CD4-positive, alpha-beta T cell treated with Interleukin-21 for 1 hour (primary cell): ENCODE measurements at places on chromosomes 6 and 20.

- DNase-seq: no peak
These were observed 74.0 kb downstream of the ZBTB2 start for GRCh38 chr6:151317103-151317994.

DNA sequence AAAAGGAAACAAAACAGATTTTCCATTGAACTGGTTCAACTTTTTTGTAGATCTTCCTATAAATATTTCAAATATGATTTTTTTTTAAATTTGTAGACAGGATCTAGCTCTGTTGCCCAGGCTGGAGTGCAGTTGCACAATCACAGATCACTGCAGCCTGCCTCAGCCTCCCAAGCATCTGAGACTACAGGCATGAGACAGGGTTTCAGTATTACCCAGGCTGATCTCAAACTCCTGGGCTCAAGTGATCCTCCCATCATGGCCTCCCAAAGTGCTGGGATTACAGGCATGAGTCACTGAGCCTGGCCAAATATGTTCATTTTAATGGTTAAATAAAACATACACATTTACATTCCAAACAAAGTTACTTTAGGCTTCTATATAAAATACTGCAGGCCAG lies 33.6 kb downstream of the SAMHD1 start:
- no peak for DNase-seq

DNA sequence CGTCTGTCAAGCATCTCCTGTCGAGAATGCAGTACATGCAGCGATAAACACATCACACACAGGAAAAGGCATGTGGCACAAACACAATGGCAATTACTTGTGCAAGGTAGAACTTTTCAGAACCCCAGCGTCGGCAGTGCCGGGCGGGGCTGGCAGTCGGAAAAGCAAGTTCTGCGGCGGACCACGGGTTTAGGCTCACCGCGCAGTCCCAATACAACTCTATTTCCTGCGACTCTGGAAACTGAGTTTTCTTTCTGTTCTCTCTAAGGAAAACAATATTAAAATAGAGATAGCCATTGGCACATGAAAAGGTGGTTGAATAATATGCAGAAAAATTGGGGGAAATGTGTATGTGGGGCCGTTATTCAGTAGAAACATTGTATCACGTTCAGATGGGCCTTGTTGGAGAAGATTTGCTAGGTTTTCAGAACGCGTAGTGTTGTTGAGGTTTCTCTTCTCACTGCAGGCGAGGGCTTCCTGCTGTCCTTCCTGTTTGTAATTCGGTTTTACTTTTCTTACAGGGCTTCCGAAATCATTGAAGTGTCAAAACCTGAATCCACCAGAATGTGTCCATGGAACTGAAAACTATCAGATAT lies 369.5 kb downstream of the THBS2 start:
- DNase-seq: no peak

DNA sequence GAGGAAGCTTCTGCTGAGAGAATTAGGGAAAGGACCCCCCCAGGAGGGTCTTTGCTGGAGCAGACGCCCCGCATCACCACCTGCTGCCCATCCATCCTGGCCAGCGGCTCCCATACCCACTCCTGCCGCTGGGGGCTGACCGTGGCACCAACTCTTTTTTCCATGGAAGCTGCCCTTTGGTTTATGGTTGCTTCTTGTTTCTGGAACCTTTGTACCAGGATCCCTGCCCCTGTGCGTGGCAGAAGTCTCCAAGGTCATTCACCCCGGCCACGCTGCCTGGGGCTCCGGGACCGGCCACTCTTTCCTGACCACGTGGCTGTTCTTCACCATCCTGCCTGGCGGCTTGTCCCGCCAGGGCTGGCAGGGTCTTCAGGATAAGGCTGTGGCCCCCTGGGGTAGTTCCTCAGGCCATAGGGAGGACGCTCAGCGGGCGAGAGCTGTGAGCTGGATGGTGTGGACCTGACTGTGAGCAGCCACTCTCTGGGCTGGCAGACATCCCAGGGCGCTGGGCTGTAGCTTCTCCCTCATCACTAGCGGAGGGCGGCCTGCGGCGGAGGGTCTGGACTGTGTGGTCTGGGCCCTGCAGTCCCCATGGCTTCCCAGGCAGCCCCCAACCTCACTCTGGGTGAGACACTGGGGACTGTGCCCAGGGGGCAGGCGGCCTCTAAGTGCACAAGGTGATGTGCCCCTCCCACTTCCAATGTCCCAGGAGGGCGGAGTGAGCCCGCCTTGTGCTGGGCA lies 22.8 kb upstream of the RBBP8NL start:
- DNase-seq: no peak

GRCh38 chr6:148164645-148165044 lies 178.0 kb upstream of the SASH1 start:
- no peak for DNase-seq

GRCh38 chr6:135722679-135723078 lies 128.8 kb upstream of the PDE7B start:
- no peak for DNase-seq

DNA sequence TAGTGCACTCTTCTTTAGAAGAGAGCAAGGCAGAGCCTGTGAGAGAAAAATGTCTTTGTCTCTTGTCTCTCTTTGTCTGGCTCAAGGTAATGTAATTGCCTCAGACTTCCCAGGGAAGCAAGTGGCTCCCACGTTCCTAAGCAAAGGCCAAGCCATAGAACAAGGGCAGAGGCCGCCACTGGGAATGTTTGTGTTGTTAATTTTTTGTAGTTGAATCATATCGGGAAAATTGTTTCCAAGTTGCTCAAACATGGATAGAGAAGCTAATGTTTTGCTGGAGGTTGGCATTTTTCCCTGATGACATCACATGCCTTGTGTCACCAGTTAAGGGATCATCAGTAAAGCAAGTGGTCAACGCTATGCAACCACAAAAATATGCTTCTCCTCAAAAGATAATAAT lies 211.5 kb upstream of the FOXA2 start:
- DNase-seq: no peak

DNA sequence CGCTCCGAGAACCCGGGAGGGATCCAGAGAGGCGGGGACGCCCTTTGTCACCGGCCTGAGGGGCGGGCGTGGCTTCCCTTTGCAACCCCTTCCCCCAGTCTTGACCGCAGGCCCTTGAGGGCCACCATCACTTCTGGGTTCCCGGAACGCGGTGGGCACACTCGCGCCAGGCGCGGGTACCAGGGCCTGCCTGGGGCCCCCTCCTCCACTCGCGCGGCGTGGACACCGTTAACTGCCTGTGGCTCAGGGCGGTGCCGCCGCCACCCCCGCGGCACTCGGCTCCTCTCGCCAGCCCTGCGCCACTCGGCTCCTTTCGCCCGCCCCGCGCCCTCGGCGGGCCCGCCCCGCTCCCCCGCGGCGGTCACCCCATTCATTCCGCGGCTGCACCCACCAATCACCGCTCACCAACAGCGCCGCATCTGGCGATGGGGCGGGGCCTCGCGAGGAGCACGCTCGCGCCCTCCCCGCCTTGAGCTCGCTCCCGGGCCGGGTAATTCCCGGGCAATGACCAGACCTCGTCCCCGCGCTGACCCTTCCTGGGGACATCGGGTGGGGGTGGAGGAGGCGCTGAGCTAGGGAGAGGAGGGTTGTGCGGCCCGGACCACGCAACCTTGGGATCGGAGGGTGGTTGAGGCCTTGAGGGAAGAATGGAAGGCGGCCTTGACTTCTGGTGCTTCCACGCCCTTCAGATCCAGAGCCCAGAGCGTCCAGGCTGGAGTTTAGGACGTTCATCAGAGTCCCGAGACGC lies 10.5 kb upstream of the ELOVL5 start:
- DNase-seq: peak; percentile 93

GRCh38 chr6:142810952-142811514 lies 133.9 kb downstream of the HIVEP2 start:
- DNase-seq: peak; percentile 45

GRCh38 chr6:7809346-7809745 lies 83.4 kb downstream of the BMP6 start:
- DNase-seq: no peak

- no peak for DNase-seq
These were observed 34.2 kb downstream of the JARID2 start for GRCh38 chr6:15280028-15280427.

GRCh38 chr20:61414455-61414991 lies 162.5 kb downstream of the CDH4 start:
- DNase-seq: no peak

DNA sequence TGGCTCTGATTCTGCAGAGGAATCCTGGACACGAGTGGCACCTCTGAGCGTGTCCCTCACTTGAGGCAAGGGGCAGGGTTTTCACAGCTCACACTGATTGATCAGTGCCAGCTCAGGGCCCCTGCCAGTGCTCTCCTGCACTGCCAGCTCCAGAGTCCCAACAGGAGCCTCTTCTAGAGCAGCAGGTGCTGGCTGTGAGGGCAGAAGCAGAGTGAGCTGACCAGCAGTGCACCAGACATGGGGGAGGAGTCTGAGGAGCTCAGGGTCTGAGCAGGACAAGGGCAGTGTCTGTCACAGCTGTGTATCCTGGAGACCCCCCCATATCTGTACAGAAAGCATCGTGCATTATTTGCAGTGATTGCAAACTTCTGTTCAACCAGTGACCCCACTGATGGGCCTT lies 31.5 kb upstream of the THBS2 start:
- DNase-seq: no peak

DNA sequence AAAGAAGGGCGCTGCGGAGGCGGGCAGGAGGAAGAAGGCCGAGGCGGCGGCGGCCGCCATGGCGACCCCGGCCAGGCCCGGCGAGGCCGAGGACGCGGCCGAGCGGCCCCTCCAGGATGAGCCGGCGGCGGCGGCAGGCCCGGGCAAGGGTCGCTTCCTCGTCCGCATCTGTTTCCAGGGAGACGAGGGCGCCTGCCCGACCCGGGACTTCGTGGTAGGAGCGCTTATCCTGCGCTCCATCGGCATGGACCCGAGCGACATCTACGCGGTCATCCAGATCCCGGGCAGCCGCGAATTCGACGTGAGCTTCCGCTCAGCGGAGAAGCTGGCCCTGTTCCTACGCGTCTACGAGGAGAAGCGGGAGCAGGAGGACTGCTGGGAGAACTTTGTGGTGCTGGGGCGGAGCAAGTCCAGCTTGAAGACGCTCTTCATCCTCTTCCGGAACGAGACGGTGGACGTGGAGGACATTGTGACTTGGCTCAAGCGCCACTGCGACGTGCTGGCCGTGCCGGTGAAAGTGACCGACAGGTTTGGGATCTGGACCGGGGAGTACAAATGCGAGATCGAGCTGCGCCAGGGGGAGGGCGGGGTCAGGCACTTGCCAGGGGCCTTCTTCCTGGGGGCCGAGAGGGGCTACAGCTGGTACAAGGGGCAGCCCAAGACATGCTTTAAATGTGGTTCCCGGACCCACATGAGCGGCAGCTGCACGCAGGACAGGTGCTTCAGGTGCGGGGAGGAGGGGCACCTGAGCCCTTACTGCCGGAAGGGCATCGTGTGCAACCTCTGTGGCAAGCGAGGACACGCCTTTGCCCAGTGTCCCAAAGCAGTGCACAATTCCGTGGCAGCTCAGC lies 780 bp downstream of the ZCCHC3 start:
- DNase-seq: peak; percentile 57

GRCh38 chr6:156988276-156989158 lies 211.3 kb downstream of the ARID1B start:
- no peak for DNase-seq

DNA sequence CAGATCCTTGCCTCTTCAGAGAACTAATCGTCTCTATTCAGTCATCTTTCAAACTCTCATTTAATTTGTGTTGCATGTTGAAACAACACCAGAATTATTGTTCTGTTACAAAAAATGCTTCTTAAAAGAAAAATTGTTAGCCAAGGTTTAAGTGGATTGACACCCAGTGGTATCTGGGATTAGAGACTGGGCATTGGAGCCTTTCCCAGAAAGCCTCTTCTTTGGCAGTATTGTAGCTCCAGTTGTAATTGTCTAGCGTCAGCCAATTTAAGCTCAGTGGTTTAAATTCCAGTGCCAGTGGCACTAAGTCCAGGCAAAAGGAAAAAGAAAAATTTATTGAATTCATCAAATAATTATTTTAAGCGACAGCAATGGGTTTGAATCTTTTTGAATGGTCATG lies 801 bp downstream of the CCDC28A start:
- no peak for DNase-seq

GRCh38 chr20:19361790-19362189 lies 149.3 kb downstream of the SLC24A3 start:
- no peak for DNase-seq

DNA sequence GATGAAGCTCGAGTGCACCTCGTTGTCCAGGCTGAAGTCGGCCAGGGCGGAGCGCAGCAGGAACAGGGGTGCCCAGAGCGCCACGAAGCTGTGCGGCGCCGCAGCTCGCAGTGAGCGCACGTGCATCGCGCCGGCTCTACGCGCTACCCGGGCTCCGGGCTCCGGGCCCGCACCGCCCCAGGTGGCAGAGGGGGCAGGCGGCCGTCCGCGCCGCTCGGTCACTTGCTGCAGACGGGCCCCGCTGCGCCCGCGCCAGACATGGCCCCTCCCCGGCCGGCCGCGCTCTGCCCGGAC lies 497 bp downstream of the BMP7 start:
- DNase-seq: no peak

GRCh38 chr6:158782432-158783166 lies 36.6 kb downstream of the EZR start:
- DNase-seq: no peak

GRCh38 chr20:9241232-9241692 lies 172.4 kb downstream of the PLCB4 start:
- DNase-seq: no peak

- DNase-seq: no peak
These were observed 74.5 kb downstream of the PSMG4 start for GRCh38 chr6:3333263-3333662.

GRCh38 chr6:170260686-170261085 lies 30.2 kb downstream of the DLL1 start:
- DNase-seq: no peak
